ENCODE measurements at places on chromosomes 12 and 14.

- no peak for DNase-seq
Measured at GRCh38 chr12:91890742-91891141, 254.9 kb downstream of the BTG1 start.

- no peak for DNase-seq
Measured at GRCh38 chr12:93571925-93572711, at the start of gene SOCS2. TSS of gene SOCS2 (plus strand) at chr12:93572675. CDS start at chr12:93572898, 223 bp downstream.

DNA sequence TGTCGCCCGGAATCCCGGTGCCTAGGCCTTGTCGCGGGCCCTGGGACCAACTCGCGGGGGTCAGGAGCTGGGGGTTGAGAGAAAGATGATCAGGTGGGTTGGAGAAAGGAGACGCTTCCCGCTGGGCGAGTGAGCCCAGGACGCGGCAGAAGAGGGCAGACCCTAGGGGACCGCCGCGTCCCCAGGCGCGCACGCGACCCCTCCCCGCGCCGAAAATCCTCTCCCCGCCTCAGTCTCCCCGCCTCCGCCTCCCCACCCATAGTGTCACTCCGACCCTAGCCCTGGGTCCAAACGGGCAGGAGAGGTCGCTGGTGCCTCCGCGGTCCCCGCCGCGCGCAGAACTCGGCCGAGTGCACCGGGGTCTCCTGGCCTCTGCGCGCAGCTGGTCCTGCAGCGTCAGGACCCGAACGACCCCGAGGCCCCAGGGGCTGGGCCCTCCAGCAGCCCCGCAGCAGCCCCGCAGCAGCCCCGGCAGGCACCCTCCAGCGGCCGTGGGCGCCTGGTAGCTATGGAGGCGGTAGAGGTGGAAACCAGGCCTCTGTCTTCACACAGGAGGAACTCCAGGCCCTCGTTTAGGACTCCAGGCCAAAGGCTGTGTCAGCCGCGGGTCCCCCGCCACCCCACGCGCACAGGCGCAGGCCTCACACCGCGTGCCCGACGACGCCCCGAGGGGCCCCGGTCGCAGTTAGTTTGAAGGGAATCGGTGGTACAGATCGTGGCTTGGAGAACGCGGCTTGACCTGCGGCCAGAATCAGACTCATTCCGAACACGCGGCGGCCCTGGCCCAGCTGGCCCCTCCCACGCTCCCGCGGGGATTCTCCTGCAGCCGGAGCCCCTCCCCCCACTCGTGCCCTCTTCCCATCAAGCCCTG lies 60.1 kb upstream of the EIF5 start:
- no peak for DNase-seq

- no peak for DNase-seq
Measured at GRCh38 chr12:19415563-19415962, 23.7 kb upstream of the AEBP2 start.
